Astrocyte (in vitro differentiated cells and primary cell): ENCODE measurements at places on chromosomes 2 and 18. TPM values are rescaled to one million over a fixed set of nuclear protein-coding genes. Genes with fewer than 3 reads are reported as not detected.

DNA sequence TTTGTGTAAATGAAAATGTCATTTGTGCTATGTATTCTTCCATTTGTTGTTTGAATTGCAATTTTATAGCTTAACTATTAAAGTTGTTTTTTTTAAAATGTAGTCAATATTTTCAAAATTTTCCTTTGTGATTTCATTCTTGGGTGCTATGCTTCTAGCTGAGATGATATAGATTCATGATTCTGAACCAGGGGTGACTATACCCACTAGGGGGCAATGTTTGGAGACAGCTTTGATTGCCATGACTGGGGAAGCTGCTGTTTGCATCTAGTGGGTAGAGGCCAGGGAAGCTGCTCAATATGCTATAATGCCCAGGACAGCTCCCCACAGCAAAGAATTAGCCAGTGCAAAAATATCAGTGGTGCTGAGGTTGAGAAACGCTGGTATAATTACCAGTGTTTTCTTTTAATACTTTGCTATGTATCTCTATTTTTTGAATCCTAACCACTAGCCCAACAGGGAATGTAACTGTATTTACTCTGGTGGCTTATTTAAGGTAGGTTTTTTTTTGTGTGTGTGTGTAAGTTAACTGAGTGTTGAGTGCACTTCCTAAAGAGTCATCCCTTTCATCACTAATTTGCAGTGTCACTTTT lies 99.7 kb downstream of the MEP1B start:
- no peak overlapping the region for H3K4me3 ChIP-seq
- H3K36me3 ChIP-seq, result no peaks in the 10 kb centered on the region
- H3K27me3 ChIP-seq, result no peaks in the 10 kb centered on the region
- no peaks in the 10 kb centered on the region for H3K4me1 ChIP-seq

DNA sequence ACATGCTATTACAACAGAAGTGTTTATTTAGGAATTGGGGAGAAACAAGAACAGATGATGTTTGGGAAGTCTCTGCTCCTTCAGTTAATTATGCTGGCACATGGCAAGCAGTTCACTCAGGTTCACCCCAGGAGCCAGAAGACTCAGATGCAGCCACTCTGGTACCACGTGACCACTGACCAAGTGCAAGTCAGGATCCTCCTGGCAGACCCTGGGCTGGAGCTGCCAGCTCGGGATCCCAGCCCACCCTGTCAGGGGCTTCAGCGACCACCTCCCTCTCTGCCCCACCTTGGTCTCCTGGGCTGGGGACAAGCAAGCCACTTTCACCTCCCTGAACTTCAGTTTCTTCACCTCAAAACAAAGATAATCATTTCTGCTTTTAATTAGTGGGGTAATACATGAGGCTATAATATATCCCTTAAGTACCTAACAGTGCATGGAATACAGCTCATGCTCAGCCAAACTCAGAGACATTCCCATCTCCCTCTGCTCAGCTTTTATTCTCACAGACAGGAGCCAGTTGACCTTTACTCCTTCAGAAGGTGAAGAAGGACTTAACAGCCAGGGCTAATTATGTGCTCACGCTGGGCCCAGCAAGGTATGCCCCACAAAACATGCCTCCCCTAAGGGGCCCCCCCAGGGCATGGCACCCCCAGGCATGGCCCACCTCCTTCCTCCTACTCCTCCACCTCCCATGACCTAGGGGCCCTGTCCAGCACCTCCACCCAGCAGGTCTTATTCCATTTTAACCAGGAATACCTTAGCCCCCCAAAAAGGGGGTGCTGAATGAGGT lies 11.8 kb downstream of the CRACDL start:
- H3K4me1 ChIP-seq, result peaks cover 4% of the 10 kb centered on the region
- H3K27ac ChIP-seq, result no peak overlapping the region
- peaks cover 5% of the 10 kb centered on the region for H3K27me3 ChIP-seq
- DNase-seq, result no peak
- H3K4me3 ChIP-seq, result no peak overlapping the region

- no peaks in the 10 kb centered on the region for H3K27me3 ChIP-seq
- H3K27ac ChIP-seq, result no peak overlapping the region
- H3K36me3 ChIP-seq, result no peaks in the 10 kb centered on the region
- H3K4me1 ChIP-seq, result no peaks in the 10 kb centered on the region
These were observed 82.8 kb downstream of the LOXHD1 start for GRCh38 chr18:46574000-46574742.

The LINC00305 gene
- not detected in 2 replicates for total RNA-seq
